Activated T-cell treated with anti-CD3 and anti-CD28 coated beads, Interleukin-2, amount 50 U/mL, for 72 hours (primary cell): ENCODE measurements at places on chromosomes 16 and 17. TPM values are rescaled to one million over a fixed set of nuclear protein-coding genes. Genes with fewer than 3 reads are reported as not detected.

GRCh38 chr17:69486779-69487637 is 72.5 kb downstream of the MAP2K6 start:
- H3K27me3 ChIP-seq: no peaks in the 10 kb centered on the region
- H3K4me1 ChIP-seq: peaks cover 10% of the 10 kb centered on the region
- no peak for DNase-seq
- H3K27ac ChIP-seq: no peak overlapping the region
- H3K4me3 ChIP-seq: no peak overlapping the region

GRCh38 chr17:64632606-64633005 is 29.5 kb downstream of the SMURF2 start:
- no peak for DNase-seq
- peaks cover 79% of the 10 kb centered on the region for H3K4me1 ChIP-seq
- H3K36me3 ChIP-seq: no peaks in the 10 kb centered on the region
- H3K4me3 ChIP-seq: no peak overlapping the region

MT1M gene
- total RNA-seq: 0.91 TPM

GRCh38 chr16:58843675-58844074 is 109.6 kb upstream of the GOT2 start:
- DNase-seq: no peak
- H3K4me1 ChIP-seq: no peaks in the 10 kb centered on the region
- H3K27me3 ChIP-seq: no peaks in the 10 kb centered on the region
- H3K27ac ChIP-seq: no peak overlapping the region

ADAD2 gene
- total RNA-seq: 0.43 TPM

- H3K4me3 ChIP-seq: no peak overlapping the region
- no peaks in the 10 kb centered on the region for H3K27me3 ChIP-seq
- peaks cover 4% of the 10 kb centered on the region for H3K36me3 ChIP-seq
- no peak overlapping the region for H3K27ac ChIP-seq
- no peak for DNase-seq
These were observed 90.2 kb downstream of the VPS53 start for GRCh38 chr17:624341-624860.

GRCh38 chr16:69013991-69014390 is 91.5 kb upstream of the HAS3 start:
- no peaks in the 10 kb centered on the region for H3K36me3 ChIP-seq
- no peak overlapping the region for H3K4me3 ChIP-seq
- peaks cover 11% of the 10 kb centered on the region for H3K4me1 ChIP-seq
- H3K27ac ChIP-seq: no peak overlapping the region

GRCh38 chr17:45320931-45321461 is 4.2 kb upstream of the MAP3K14 start:
- peak overlapping the region; percentile 69 for H3K4me3 ChIP-seq
- H3K27ac ChIP-seq: no peak overlapping the region
- H3K36me3 ChIP-seq: peaks cover 5% of the 10 kb centered on the region
- peak; percentile 47 for DNase-seq
